ENCODE measurements at places on chromosomes 7 and 10.
A peak's percentile ranks its signal among the peaks of the same experiment; 100 is the strongest.

GRCh38 chr10:79133416-79133815 is 64.7 kb downstream of the ZMIZ1 start:
- DNase-seq = no peak

DNA sequence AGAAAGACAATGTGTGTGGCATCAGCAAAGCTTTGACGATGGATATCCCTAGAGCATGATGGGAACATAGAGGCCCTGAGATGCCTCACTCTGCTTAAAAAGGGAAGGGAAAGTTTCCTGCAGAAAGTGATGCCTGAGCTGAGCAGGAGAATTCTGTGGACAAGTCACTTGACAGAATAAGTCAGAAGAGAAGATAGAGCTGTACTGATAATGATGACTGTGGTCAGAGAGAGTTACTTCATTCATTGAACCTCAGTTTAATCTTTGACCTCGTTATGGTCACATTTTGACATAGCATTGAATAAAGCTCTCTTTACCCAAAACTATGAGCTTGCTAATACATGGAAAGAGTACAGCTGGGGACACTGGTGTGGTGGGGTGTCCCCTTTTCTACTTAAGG is 7.6 kb downstream of the CUBN start:
- no peak for DNase-seq

- no peak for DNase-seq
Observed at GRCh38 chr10:13892001-13892491, 305.3 kb downstream of the PRPF18 start.

GRCh38 chr7:81684514-81685269 is 85.2 kb downstream of the HGF start:
- DNase-seq = peak; percentile 98

DNA sequence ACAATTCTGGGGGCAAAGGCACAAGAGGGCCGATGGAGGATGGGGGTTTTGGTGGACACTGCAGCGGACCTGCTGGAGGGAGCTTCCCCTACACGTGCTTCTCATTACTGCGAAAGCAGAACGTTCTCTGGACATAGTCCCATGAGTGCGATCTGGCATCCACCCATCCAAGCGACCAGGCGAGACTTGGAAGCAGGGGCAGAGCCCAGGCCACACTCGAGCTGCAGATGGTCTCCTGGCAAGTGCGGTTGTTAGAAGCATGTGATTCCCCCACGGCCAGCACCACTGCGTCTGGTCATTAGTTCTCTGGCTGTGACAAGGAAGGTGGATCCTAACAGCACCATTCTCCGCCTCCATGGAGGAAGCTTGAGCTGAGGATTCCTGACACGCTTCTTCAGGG is 118.4 kb upstream of the TCERG1L start:
- DNase-seq = no peak

- peak; percentile 85 for DNase-seq
Observed at GRCh38 chr7:47453093-47454061, 128.5 kb downstream of the TNS3 start.

DNA sequence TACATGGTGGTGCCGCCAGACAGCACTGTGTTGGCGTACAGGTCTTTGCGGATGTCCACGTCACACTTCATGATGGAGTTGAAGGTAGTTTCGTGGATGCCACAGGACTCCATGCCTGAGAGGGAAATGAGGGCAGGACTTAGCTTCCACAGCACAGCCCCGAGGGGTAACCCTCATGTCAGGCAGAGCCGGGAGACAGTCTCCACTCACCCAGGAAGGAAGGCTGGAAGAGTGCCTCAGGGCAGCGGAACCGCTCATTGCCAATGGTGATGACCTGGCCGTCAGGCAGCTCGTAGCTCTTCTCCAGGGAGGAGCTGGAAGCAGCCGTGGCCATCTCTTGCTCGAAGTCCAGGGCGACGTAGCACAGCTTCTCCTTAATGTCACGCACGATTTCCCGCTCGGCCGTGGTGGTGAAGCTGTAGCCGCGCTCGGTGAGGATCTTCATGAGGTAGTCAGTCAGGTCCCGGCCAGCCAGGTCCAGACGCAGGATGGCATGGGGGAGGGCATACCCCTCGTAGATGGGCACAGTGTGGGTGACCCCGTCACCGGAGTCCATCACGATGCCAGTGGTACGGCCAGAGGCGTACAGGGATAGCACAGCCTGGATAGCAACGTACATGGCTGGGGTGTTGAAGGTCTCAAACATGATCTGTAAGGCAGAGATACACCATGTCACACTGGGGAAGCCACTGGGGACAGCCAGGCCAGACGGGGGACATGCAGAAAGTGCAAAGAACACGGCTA is 104.6 kb upstream of the TNRC18 start:
- DNase-seq = no peak

- DNase-seq = peak; percentile 66
Observed at GRCh38 chr10:109914966-109915365, 8.3 kb downstream of the XPNPEP1 start.

GRCh38 chr10:75508814-75509306 is 77.4 kb downstream of the LRMDA start:
- no peak for DNase-seq

Measured in amniotic stem cell (primary cell).